Ureter (tissue), 1 donor: ENCODE measurements at places on chromosomes 1 and 21. TPM values are rescaled to one million over a fixed set of nuclear protein-coding genes. Genes with fewer than 3 reads are reported as not detected.

Gene KRTAP12-2
- not detected for total RNA-seq

DNA sequence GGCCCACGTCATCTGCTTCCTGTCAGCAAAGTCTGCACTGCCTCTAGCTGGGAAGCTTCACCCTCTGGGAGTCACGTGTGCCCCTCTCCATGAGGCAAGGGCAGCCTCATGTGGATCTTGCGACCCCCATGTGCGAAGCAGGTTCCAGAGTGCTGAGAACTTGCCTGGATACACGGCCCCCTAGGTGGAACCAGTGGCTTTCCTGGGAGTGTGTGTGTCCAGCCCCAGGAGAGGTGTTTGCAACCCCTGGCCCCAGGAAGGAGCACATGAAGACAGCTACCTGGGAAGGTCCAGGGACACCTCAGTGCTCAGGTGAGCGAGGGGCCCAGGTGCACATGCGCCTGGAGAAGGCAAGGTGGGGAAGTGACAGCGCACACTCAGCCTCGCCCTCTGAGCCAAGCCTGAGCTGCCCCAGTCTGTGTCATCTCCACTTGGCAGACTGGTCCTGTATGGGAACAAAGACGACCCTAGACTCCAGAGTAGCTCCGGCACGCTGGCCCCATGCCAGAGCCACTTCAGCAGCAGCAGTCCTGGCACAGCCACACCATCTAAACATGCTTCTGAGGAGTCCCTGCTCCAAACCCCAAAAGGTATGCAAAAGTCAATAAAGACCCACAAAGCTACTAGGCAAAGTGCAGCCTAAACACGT, 8.9 kb downstream of the LSS start:
- no peak for DNase-seq

Gene LCE4A
- not detected for total RNA-seq

GRCh38 chr21:45821998-45822397, 159.6 kb upstream of the COL6A1 start:
- no peak for DNase-seq

DNA sequence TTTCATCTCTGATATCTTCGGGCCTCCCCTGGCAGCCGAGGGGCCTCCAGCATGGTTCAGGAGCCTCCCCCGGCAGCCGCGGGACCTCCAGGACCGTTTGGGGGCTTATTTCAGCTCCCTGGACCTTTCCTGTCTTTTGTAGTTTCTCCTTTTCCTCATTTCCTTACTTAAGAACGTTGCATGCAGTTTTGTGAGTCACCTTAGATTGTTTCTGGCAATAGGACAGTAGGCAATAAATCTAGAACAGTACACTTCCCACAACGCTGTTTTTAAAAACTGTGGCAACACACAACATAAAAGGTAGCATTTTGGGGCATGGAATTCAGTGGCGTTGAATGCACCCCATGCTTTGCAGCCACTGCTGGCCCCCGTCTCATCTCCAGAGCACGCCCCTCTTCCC, 24.4 kb downstream of the FAAP20 start:
- no peak for DNase-seq

DNA sequence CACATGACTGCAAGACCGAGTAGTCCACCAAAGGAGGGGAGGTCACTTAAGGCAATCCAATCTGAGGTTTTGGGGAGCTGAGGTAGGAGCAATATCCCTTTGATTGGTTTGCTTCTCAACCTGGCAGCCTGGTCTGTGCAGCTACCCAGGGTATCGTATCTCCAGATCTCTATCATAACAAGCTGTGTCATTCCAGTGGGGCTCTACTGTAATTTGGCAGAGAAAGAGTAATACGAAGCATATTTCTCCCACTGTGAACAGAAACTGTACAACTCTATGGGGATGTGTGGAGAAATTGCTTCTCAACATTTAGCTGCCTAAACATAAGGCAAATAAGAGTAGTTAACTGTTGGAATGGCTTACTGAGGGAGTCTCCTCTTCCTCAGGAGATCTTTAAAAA, 20.6 kb downstream of the CD101 start:
- no peak for DNase-seq

DNA sequence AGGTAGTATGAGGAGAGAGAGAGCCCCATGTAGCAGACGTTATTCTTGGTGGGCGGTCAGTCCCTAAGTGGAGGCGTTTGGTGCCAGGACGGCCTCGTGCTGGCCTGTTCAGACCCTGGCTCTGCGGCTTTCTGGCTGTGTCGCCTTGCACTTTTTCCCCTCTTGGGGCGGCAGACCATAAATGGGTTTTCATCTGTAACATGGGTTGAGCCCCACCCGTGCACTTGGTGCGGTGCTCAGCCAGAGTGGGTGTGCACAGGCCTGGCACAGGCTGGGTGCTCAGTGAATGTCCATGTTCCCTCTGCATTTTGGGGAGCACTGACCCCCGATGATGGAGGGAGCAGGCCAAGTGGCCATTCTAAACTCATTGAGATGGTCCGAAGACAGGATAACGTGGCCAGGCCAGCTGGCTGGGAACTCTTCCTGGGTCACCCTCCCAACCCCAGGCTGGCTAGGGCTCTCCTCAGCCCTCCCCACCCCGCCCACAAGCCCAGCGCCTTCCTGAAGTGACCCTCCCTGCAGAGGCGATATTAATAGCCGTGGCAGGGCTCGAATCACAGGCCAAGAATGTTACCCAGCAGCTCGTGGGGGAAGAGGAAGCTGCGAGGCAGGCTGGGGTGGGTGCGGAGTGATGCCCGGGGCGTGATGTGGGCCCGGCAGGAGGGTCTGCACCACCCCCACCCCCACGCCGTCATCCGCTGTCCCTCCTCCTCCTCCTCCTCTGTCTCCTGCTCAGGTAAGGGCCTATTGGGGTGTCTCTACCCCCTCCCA, 78.5 kb downstream of the ARHGEF10L start:
- peak; percentile 72 for DNase-seq

GRCh38 chr1:163744301-163744887, 422.6 kb downstream of the NUF2 start:
- DNase-seq: no peak

DNA sequence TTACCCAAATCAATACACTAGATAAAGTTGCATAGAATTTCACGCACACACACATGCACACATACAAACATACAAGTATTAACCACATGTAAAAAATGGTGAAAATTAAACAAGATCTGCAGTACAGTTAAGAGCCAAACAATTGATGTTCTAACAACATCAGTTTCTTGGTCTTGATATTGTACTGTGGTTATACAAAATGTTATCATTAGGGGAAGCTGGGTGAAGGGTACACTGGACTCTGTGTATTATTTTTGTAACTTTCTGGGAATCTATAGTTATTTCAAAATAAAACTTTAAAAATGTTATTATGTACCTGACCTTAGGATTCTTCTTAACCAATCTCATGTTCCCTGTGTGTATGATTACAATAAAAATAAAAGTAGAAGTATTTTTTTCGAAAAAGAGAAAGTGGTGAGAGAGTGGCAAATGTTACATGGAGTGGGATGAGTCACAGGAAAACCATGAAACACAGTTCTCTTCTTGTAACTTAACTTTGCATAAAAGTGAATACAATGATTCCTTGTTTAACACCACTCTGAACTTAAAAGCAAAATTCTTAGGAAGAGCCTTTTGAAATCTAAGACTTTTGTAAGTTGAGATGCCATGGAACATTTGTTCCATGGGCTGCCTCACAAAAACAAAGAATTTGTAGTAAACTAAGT, 101.6 kb upstream of the RUNX1 start:
- no peak for DNase-seq

- no peak for DNase-seq
Observed at GRCh38 chr1:173365341-173365740, 111.8 kb upstream of the PRDX6 start.

Gene KHDC4
- 83.8 TPM for total RNA-seq

DNA sequence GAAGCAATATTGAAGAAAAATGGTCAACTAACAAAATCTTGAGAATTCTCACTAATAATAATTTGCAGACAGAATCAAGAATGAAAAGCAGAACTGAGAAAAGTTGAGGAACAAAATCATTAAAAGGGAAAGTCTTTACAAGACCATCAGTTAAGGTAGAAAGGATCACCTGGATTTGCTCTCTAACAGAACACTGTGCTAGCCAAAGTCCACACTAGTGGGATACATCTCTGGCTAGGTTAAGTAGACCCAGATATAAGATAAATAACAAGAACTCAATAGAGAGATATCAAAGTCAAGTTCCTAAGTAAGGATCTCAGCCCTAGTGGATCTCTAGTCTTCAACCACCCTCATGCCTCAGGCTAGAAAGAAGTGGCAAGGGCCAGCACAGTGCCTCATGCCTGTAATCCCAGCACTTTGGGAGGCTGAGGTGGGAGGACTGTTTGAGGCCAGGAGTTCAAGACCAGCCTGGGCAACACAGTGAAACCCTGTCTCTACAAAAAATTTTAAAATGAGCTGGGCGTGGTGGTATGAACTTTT, 19.6 kb downstream of the IPP start:
- no peak for DNase-seq

DNA sequence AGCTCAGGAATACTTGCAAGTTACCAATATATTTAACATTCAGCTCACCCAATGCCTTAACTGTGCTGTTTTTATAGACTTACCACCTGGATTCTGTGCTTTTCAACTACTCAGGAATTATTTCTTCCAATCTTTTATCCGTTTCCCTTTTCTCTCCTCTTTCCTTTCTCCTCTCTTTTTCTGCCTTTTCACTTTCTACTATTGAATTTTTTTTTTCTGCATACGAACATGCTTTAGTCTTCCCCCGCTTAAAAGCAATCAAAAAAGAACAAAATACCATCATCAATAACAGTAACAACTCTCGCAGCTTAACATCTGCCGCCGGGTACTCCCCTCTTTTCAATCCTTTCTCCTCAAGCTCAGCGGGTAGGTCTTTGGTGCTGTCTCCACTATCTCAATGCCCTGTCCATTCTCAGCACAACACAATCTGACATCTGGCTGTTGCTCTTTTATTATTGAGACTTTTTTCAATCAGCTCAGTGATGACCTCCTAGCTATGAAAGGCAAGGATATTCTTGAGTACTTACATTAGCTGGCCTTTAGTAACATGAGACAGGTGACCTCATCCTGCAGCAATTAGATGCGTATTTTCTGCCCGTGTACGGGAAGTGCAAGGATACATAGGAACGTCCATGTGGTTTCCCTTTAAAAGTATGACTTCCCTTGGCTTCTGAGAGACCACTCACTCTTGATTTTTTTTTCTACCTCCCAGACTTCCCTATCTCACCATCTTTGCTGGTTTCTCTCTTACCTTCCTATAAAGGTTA, 40.2 kb upstream of the SIPA1L2 start:
- DNase-seq: no peak

Gene KIF14
- total RNA-seq: 0.26 TPM

Gene CDC42BPA
- 51.5 TPM for total RNA-seq

Gene TNN
- not detected for total RNA-seq

GRCh38 chr1:156344409-156344808, 6.1 kb downstream of the TSACC start:
- no peak for DNase-seq

DNA sequence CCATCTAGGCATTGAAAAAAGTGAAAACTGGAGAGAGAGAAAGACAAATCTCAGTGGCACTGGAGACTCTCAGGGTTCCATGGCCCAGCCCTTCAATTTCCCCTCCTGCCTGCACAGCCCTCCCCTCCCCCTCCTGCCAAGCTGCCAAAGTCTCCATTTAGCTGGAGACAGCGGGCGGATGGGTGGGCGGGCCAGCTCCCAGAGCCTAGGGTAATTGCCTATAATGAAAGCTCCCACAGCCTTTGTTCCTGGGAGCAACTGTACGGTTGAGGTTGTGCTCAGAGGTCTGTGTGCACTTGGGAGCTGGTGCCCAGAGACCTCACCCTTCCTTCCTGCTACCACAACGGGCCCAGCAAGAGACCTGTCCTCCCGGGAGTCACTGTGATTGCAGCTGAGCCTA, 89.6 kb downstream of the NAV1 start:
- DNase-seq: no peak

- no peak for DNase-seq
Observed at GRCh38 chr1:229699613-229700267, 73.7 kb downstream of the URB2 start.

- DNase-seq: no peak
Observed at GRCh38 chr1:233939451-233939850, 35.0 kb downstream of the SLC35F3 start.

Gene IFNAR2
- total RNA-seq: 55.2 TPM

- DNase-seq: no peak
Observed at GRCh38 chr21:45260191-45260825, 27.4 kb downstream of the POFUT2 start.

GRCh38 chr1:228835911-228836310, 100.6 kb downstream of the RHOU start:
- DNase-seq: no peak

DNA sequence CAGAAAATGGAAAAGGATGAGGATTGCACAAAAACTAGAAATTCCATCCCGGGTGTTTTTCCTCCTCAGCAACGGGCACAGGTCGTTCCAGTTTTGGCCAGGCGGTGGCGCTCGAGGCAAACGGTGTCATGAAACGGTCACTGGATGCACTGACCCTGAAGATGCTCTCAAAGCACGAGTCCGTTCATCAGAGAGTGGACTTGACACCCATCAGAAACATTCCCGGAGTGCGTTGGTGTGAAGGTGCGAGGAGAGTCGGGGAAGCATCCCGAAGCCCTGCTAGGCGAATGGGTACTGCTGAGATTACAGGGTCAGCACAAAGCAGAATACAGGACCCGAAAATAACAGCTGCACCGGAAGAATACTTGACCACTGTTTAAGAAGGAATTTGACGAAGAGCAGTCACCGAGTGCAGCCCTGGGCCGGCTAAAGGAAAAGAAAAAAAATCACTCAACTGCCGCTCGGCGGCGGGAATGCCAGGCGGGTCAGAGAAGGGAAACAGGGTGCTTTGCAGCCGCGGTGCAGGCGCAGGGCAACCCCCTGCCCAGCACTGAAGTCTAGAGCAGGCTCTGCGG, 71.7 kb upstream of the ETS2 start:
- DNase-seq: peak; percentile 93

- peak; percentile 20 for DNase-seq
Observed at GRCh38 chr21:42332557-42333317, 17.5 kb upstream of the TFF3 start.

DNA sequence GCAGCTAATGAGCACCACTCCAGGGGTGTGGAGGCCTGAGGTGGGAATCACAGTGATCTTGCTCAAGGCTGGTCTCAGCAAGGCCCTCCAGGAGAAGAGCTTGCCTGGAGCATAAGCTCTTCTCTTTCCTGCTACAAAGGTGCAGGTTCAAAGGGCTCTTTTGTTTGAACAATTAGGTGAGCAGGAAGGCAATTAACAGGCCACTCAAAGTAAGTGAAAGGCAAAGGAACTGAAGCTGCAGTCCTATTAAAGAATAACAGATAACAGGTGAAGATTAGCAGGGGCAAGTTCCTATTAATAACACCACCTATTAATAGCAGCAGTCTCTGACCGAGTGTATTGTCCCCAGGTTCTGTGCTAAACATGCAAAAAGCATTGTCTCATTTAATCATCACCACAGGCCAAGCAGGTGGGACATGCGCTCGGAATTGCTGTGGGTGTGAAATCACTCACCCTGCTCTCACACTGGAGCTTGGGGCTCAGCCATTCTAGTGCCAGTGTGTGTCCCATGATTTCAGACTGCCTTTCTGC, 113.8 kb downstream of the RHOU start:
- DNase-seq: no peak

Gene INKA2
- 5.7 TPM for total RNA-seq

- no peak for DNase-seq
Observed at GRCh38 chr21:29157080-29157479, 26.6 kb downstream of the MAP3K7CL start.

Gene SELENBP1
- 57.1 TPM for total RNA-seq
